ENCODE measurements at places on chromosomes 2 and 18.

GRCh38 chr2:52874466-52875106 lies 893.0 kb upstream of the CHAC2 start:
- no peak for DNase-seq

GRCh38 chr2:229022071-229022470 lies 249.0 kb downstream of the PID1 start:
- no peak for DNase-seq

DNA sequence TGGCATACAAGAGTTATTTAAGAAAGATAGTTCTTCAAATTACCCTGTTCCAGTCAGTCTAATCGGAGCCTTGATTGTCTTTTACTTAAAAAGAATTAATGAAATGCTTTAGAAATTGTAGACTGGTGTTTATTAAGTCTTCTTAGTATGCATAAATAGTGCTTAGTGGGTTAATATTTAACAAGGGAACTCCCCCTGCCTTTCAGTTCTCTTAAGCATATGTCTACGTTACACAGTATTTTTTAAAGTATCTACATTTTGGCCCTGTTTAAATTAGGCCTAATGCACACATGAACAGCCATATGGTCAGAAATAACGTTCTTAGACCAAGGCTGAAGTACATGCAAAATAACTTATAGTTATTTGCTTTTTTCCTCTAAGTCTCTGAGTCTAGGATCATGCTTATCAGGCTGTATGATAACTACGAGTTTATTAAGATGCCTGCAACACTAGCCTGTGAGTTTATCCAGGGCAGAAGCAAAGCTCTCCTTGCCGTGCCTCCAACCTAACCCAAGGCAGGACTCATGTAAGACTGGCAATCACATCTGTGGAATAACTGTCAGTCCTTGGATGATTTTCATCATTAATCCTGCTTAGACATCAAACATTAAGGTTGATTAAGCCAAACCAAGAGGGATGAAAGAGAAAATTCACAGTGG lies 6.7 kb downstream of the BCL2 start:
- no peak for DNase-seq

- DNase-seq, result no peak
These were observed 108.1 kb downstream of the MARCO start for GRCh38 chr2:119049968-119050704.

- no peak for DNase-seq
These were observed 394.1 kb upstream of the ATP5MC3 start for GRCh38 chr2:175575346-175576258.

Measured in breast epithelium (tissue), 4 donors.